ENCODE measurements at places on chromosomes 6 and 20. TPM values are rescaled to one million over a fixed set of nuclear protein-coding genes. Genes with fewer than 3 reads are reported as not detected.

Gene CDH4
- 0.93 TPM for total RNA-seq

Gene GNAS-AS1
- total RNA-seq = 1.5 TPM

Gene HSPA1A
- total RNA-seq = 155 TPM

Gene TFEB
- total RNA-seq = 22.0 TPM

Gene DPPA5
- not detected for total RNA-seq

Gene SFTA2
- 384 TPM for total RNA-seq

Gene PIGU
- total RNA-seq = 18.9 TPM

Gene PDRG1
- total RNA-seq = 9.1 TPM

Gene SAMD5
- total RNA-seq = 11.2 TPM

Gene SOX18
- 69.2 TPM for total RNA-seq

Data from left lung (tissue), 14 donors.